GM13976 (cell line): ENCODE measurements at places on chromosomes 4 and X.

GRCh38 chr4:3318561-3319021 is 25.8 kb downstream of the RGS12 start:
- DNase-seq: no peak

GRCh38 chr4:129437347-129437746 is 341.4 kb downstream of the C4orf33 start:
- no peak for DNase-seq

DNA sequence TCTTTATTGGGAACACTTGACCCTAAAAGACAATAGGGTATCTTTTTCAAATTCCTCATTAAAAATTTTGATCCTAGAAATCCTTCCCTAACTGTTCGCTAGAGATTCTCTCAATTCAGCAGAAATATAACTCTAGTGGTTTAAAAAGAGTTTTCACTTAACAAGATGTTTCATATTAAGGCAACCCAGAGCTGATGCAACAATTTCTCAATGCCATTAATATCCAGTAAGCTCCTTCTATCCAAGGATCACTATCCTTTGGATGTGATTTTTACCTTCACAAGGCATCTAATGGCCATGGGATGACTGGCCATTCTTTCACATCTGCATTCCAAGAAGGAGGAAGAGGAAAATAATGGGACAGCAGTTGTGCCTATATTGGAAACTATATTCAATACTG is 183.4 kb downstream of the ANKRD50 start:
- DNase-seq: no peak

DNA sequence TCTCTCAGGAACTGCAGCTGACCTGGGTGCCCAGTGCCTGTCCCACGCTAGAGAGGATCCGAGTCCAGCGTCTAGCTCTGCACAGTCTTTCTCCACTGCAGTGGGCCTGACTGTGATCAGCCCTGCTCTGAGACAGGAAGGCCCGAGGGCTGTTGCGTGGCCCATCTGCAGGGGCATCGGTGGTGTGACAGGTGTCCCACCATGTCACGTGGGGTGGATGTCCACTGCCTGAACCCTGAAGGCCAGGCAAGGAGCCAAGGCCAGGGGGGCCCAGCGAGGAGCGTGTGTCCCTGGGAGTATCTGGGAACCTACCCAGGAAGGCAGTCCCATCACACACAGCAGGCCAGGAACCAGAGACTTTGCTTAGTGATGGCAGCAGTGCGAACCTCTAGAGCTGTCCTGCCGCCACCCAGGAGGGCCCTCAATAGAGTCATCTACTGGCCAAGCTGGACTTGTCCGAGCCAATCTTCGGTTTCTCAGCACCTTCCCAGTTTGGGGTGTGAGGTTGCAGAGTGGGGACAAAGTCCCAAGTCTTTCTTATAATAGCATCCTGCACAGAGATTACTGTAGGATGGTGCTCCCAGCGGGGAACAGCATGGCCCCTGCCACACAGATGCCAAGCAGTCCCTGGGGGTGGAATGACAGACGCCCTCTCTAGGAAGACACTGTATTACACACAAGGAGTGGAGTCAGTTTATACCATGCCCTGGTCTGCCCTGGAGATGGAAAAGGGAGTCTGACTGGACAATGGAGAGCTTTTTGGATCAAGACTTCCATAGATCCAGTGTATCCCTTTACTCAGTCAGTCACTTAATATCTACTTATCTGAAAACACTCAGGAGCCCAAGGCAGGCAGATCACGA is 38.3 kb downstream of the DCTD start:
- DNase-seq: no peak
